Right cardiac atrium (tissue), 5 donors: ENCODE measurements at places on chromosomes 3 and 15. TPM values are rescaled to one million over a fixed set of nuclear protein-coding genes. Genes with fewer than 3 reads are reported as not detected.

The COL6A6 gene
- 3.4 TPM for total RNA-seq

The SIDT1 gene
- total RNA-seq = 1.1 TPM

The C3orf85 gene
- total RNA-seq = not detected

The FBXO40 gene
- 258 TPM for total RNA-seq

The TGM4 gene
- total RNA-seq = not detected

The ADAMTS9 gene
- 53.4 TPM for total RNA-seq

The CADPS gene
- total RNA-seq = 64.0 TPM

The LSMEM2 gene
- total RNA-seq = 5.3 TPM

The DNAH1 gene
- total RNA-seq = 3.6 TPM

The CLRN1 gene
- total RNA-seq = not detected
